ENCODE measurements at places on chromosomes 4 and X.

GRCh38 chr4:88735564-88735963, 37.9 kb upstream of the NAP1L5 start:
- DNase-seq = no peak

- no peak for DNase-seq
These were observed 6.2 kb downstream of the TMEM131L start for GRCh38 chr4:153472122-153473037.

- DNase-seq = no peak
These were observed 291.6 kb upstream of the HS3ST1 start for GRCh38 chr4:11720292-11720691.

GRCh38 chr4:30916337-30917274, 196.4 kb downstream of the PCDH7 start:
- no peak for DNase-seq

DNA sequence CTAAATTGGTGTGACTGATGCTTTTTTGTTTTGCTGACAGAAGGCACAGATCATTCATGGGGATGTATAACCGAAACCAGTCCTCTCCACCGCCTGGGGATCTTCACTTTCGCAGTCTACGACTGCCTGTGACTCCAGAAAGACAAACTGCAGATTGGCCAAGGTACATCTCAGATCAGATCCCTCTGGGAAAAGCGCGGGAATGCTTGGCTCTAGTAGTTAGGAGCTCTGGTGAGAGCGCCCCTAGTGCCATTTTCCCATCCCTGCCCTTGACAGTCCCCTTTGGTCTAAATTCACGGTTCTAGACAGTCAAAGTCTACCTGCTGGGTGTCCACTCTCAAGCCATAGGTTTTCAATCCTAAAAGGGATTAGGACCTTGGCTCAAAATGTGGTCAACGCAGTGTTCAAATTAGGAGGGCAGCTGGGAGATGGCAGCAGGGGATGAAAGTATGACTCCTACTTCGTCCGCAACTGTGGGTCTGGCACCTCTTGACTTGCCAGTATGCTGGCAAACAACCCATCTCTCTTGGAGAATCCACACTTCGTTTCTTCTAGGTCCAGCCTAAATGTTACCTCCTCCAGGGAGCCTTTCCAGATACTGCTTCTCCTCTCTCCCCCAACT, 6.9 kb upstream of the HAND2 start:
- DNase-seq = no peak

DNA sequence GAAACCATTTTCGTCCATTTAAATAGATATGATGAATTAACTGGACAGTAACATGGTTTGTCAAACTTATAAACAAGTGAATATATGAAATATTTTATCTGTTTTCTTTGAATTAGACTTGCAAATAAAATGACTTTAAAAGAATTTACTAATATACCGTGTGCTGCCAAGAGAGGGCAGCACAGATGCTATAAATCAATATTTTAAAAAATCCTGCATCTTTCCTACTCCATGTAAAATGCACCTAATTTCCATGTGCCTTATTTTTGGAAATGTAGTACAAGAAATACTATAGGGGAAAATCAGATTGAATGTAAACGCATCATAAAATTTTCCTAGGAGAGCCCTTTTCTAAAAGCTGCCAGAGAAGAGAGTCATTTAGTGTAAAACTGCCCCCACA, 62.2 kb downstream of the PRKX start:
- DNase-seq = peak; percentile 1

DNA sequence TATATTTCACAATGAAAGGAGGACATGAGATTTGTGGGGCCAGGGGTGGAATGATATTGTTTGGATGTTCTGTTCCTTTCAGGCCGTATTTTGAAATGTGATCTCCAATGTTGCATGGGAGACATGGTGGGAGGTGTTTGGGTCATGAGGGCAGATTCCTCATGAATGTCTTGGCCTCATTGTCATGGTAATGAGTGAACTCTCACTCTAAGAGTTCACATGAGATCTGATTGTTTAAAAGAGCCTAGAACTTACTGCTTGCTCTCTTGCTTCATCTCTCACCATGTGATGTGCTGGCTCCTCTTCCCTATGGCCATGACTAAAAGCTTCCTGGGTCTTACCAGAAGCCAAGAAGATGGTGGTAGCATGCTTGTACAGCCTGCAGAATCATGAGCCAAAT, 1183.0 kb downstream of the TECRL start:
- no peak for DNase-seq

DNA sequence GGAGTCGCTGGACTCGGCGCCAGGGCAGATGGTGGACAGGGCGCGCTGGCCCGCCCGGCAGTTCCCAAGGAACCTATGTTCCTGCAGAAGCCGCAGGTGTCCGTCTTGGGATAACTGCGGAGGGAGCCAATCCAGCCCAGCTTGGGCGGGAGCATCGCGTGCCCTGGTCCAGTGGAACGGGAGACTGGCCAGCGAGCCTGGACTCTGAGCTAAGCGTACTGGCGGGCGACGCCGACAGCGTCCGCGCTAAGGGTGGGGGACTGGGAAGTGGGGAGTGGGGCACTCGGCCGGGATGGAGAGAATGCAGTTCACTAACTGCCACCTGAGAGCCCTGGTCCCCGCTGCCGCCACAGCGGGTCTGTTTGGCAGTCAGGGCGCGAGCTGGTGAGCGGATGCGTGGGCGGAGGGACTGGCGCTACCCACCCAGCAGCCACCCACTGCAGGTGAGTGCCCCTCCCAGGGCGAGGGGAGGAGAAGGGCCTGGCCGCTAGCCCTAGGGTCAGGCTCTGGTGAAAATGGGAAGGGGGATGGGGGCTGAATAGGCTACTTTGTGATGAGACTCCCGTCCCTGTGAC, 1.3 kb upstream of the MAMLD1 start:
- no peak for DNase-seq

DNA sequence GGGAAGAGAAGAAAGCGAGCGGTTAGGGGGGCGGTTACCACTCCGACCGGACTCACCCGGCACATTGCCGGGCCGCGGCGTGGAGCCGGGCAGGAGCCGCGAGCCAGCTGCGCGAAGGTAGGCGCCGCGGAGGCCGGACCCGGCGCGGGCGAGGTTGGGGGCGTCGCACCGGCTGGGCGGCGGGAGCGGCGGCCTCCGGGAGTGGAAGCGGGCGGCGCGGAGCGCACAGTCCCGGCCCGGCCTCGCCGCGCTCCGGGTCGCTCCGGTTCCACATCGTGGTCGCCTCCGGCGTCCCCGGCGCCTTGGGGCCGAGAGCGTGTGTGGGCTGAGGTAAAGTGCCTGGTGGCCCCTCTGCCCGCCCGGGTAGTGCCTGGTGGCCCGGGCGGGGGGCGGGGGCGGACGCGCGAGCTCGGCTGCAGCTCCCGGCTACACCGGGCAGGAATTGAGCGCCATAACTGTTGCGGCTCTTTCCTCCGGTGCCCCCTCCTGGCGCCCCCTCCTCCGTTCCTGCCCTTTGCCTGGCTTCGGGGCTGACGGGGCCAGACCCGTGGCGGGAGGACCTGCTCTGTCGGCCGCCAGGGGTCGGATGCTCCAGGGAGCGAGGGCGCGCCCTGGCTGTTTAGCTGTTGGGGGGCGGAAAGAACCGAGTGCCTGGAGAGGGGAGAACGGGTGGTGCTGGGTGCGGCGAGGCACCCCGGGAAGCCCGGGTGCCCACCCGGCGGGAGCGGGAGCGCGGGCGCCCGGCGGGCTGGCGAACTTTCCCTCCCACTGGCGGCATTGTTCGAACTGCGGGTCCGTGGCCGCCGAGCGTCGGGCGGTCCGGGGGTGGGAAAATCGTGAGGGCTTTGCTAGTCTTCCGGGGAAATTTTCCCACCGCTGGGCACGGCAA, 626 bp downstream of the JADE3 start:
- no peak for DNase-seq

DNA sequence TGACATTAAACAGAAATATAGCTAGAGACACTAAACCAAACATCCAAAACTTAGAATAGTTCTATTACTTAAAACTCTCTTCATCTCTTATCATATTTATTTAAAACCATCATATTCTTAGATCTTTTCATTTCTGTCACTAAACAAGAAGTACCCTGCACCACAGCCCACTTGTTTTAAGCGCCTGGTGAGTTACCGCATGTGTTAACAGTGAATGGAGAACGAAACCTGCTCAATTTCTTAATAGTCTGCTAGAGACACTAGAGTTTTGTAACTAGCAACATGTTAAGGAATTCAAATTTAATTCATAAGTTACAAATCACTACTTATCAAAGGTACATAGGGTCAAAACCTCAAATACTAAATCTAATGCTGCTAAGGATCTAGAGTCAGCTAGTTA, 111.5 kb downstream of the FBXW7 start:
- no peak for DNase-seq

DNA sequence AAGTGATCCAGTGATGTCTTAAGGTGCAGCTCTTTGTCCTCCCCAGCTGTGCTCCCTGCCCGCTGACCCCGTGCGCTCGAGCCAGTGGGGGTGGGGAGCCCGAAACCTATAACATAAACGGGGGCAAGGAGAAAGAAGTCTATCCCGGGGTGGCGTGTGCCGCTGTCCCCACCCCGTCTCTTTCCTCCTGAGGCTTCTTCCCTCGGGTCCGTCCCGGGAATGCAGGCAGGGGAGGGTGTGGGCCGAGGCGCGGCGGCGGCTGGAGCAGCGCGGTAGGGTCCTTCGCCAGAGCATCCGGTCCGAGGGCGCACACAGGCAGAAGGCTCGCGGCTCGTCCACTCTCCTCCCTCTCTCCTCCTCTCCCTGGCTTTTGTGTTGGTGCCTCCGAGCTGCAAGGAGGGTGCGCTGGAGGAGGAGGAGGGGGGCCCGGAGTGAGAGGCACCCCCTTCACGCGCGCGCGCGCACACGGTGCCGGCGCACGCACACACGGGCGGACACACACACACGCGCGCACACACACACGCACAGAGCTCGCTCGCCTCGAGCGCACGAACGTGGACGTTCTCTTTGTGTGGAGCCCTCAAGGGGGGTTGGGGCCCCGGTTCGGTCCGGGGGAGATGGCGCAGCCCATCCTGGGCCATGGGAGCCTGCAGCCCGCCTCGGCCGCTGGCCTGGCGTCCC, at the start of gene RAB33A:
RAB33A (plus strand) TSS at position 517 of the 681 bp plus-strand sequence; CDS start at position 618, 101 bp downstream.
- DNase-seq = no peak

- no peak for DNase-seq
These were observed 296.2 kb downstream of the PDHA2 start for GRCh38 chr4:96136056-96136455.

- DNase-seq = no peak
These were observed 57.1 kb downstream of the MAML3 start for GRCh38 chr4:140096921-140097320.

DNA sequence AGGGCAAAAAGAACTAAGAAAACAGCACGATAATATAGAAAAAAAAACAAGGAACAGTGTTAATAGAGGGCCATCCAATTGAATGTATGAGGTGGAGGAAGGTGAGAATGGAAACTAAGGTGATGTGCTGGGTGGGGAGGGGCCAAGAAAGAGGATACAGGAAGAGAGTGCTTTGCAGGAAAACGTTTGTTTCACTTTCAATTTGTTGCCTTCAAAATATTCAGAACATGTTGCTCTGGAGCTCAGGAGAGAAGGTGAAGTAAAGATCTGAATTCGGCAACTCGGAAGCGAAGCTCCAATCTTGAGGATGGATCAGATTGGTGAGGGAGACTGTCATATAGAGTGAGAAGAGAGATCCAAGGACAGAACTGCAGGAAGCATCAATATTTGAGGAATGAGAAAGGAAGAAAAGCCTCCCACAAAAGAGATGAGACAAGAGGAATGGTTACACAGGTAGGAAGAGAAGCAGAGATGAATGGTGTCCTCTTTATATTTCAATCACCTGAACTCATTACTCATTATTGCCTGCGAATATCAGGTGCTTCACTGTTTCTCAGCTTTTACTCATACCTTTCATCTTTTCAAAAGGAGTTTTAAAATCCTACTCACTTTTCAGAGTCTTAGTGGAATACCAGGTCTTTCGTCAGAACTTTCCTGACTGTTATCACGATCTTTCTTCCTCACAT, 14.7 kb upstream of the SEC24D start:
- DNase-seq = no peak

- no peak for DNase-seq
These were observed 379.5 kb upstream of the FGF13 start for GRCh38 chrX:139091066-139091465.

DNA sequence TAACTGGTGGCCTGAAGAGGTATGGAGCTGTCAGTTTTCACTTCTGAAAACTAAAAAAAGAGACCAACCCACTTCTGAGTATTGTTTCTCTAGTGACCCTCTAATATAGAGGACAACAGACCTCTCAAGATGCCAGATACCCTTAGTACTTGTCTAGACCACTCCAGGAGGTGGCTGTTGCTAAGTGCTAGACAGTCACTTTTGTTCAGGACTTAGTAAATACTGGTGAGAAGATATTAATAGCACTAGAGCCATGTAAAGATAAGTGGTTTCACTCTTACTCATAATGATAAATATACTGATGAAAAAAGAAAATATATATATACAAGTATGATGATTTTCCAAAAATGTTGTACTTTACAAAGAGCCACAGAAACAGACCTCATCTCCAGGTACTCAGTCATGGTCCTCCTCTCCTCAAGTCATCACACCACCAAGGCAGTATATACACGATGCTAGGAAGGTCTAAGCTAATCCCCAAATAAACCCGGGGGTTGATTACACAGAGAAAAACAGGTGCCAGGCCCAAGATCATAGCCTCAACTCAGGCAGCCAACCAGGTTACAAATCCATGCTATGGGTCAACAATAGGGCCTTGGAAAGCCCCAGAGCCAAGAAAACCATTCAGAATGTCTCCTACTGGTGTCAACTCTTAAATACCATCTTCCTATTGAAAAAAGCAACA, 66.9 kb downstream of the ARHGEF9 start:
- no peak for DNase-seq

GRCh38 chr4:108828620-108829019, 65.8 kb upstream of the ETNPPL start:
- DNase-seq = no peak

DNA sequence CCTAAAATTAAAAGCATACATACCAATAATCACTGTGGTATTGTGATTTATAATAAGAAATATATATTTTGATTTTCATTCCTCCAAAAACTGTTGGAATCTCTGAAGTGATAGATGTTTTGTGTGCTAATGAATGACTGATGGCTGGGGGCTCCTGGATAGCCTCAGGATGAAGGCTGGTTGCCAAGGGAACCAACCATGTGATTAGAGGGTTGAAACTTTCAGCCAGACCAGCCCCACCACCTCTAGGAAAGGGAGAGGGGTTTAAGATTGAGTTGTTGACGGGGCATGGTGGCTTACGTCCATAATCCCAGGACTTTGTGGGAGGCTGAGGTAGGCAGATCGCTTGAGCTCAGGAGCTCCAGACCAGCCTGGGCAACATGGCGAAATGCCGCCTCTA, 34.0 kb downstream of the HS6ST2 start:
- DNase-seq = no peak

- no peak for DNase-seq
These were observed 29.1 kb upstream of the ARSD start for GRCh38 chrX:2958199-2958598.

DNA sequence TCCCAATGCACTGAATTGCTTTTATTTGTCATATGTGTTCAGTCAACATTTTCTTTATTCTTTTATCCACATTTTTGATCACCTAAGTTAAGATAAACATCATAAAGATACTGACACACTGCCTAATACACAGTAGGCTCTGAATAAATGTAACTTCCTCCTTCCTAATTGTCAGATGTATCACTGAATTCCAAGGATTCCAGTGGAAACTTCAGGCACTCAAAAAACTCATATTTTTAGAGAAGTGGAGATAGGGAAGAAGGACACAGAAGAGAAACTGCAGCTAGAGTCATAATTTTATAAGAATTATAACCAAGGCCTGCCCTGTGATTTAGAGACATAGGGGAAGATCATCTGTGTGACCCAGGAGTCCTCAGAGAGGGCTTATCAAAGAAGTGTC, 753.3 kb downstream of the ADGRL3 start:
- DNase-seq = no peak

All from kidney epithelial cell (primary cell).